ENCODE measurements at places on chromosomes 12 and 14.

- DNase-seq, result no peak
Observed at GRCh38 chr14:73924337-73924736, 25.6 kb downstream of the FAM161B start.

DNA sequence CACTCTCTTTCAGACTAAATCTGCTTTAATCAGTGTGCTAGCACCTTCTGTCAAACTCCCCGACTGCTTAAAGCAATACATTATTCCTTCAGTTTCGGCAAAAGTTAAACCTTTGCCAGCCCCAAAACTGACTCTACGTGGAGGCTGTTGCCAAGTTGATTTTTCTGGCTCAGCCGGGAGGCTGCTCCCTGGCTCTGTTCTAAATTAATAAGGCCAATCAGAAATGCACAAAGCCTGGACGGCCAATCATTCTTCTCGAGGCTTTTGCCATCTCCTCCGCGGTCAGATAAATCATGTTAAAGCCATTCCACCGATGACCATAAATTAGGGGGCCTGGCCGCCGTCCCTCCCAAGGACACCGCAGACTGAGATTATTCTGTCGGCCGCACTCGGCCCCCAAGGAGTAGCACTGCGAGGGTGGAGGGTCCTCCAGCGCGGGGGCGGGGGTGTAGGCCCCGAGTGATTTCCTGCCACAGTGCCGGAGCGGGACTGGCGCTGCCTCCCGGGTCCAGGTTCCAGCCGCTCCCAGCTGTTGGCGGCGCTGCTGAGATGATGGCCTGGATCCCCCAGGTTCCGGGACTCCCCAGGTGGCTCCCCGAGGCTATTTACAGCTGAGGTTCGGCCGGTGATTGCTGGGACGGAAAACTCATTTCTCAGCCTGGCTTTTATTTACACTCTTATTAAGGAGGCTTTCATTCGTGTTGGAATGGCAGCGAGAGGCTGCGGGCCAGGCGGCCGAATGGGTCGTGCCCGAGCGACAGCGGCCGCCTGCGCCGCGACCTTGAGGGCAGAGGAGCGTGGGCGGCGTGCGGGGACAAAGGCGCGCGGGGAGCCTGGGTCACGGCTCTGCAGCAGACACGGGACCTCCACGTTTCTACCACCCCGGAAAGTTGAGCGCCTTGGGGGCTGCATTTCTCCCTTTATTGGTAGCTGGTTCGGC lies 165.1 kb downstream of the MON2 start:
- DNase-seq, result no peak

DNA sequence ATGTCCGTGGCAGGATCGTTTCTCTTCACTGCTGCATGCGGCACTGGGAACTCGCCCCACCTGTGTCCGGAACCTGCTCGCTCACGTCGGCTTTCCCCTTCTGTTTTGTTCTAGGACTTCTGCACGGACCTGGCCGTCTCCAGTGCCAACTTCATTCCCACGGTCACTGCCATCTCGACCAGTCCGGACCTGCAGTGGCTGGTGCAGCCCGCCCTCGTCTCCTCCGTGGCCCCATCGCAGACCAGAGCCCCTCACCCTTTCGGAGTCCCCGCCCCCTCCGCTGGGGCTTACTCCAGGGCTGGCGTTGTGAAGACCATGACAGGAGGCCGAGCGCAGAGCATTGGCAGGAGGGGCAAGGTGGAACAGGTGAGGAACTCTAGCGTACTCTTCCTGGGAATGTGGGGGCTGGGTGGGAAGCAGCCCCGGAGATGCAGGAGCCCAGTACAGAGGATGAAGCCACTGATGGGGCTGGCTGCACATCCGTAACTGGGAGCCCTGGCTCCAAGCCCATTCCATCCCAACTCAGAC lies 1.2 kb downstream of the FOS start:
- DNase-seq, result no peak

GRCh38 chr12:2494486-2495192 lies 300.1 kb upstream of the FKBP4 start:
- no peak for DNase-seq

- no peak for DNase-seq
Observed at GRCh38 chr14:89258728-89259273, 158.2 kb downstream of the FOXN3 start.

DNA sequence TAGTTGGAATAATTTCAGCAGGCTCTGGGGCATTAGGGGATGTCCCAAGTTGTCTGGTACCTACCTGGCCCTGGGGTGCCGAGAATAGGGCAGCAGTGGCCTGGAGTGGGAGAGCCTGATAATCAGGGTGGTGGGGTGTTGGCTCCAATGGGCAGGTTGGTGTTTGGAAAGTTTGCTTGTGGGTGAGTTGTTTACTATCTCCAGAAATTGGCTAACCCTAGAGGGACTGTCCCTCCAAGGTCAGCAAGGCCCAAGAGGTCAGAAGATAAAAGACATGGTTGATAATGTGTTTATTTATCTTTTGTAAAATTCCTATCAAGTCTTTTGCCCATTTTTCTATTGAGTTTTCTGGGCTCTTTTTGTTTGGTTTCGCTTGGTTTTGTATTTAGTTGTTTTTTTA lies 105.1 kb downstream of the KICS2 start:
- DNase-seq, result no peak

GRCh38 chr14:78141590-78141989 lies 28.6 kb upstream of the NRXN3 start:
- no peak for DNase-seq

GRCh38 chr12:1218369-1218768 lies 227.3 kb downstream of the ERC1 start:
- no peak for DNase-seq

DNA sequence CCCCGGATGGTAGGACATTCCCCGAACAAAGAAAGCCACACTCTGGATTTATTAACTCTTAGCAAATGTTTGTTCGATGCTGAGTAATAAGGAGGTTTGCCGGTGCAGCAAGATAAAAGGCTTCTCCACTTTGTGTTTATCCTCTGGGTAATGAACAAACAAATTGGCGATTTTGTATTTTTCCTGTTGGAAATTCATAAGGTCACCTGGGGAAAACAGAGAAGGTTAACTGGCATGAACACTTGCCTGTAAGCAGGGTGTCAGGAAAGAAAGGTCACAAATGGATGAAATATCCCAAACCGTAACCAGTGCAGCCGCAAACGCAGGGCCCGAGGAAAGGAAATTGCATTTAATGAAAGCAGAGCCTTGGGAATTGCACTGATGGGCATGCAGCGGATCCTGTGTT lies 132.8 kb downstream of the RMST start:
- no peak for DNase-seq

GRCh38 chr12:17020765-17021164 lies 414.8 kb upstream of the LMO3 start:
- no peak for DNase-seq

GRCh38 chr12:107035733-107036132 lies 48.8 kb upstream of the MTERF2 start:
- no peak for DNase-seq

DNA sequence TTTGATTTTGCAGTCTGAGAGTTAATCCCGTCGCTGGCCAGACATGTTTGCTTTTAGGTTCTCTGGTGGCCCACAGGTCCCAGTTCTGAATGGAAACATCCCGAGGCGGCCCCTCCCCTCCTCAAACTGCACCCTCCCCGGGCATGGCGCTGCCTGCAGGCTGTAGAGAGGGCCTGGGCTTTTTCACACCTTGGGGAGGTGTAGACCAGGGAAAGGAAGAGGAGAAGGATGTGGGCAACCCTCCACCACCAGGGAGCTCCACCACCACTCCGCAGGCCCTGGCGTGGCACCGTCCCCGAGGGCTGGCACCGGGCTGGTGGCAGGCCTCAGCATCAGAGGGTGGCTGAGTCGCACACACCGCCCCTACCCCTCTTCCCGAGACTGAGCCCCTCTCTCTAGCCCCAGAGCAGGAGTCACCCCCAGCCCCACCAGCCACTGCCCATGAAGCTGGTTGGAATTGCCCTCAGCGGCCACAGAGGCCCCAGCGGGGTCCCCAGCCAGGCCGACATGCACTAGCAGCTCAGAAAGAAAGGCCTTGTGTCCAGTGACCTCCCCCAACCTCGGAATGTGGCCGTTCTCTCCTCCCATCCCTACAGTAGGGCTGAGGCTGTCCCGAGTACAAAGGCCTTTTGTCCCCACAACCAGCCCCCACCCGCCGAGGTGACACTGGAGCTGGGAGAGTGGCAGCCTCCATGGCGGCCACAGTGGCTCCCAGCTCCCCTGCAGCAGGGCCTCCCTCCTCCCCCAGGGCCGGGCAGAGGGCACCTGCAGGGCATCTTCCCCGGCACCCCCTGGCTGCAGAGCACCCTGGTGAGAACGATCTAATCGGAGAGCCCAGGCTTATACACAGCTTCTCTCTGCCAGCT lies 23.5 kb upstream of the INF2 start:
- peak; percentile 24 for DNase-seq

DNA sequence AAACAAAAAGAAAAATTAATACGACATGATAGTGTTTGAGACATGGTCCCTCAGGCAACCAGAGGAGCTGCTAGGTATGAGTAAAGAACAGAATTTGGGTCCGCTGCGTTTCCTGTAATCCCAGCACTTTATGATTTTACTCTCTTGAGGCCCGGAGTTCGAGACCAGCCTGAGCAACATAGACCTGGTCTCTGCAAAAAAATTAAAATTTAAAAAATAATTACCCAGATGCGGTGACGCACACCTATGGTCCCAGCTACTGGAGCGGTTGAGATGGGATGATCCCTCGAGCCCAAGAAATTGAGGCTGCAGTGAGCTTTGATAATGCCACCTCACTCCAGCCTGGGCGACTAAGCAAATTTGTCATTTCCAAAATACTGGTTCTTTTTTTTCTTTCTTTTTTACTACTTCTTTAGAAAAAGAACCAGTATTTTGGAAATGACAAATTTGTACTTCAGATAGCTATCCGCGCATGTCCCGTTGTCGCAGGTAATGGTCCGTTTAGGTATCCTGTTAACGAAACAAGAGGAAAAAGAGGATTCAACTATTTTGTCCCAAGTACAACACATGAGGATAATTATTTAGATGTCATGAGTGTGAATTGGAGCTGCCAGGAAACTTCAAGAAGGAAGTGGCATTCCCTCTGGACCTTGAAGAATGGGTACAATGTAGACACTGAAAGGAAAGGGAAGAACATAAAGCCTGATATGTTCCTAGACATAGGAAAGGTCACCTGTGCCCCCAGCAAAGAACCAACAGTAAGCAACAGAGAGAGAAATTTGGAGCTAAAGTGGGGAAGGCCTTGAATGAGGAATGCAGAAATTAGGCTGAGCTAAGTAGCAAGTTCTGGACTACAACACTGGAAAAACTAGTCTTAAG lies 1.2 kb upstream of the HECTD1 start:
- peak; percentile 3 for DNase-seq

- no peak for DNase-seq
Observed at GRCh38 chr12:100395811-100396210, 38.9 kb downstream of the SLC17A8 start.

GRCh38 chr14:69133206-69134125 lies 19.5 kb downstream of the DCAF5 start:
- no peak for DNase-seq

GRCh38 chr12:131757111-131757510 lies 46.2 kb downstream of the SFSWAP start:
- no peak for DNase-seq

DNA sequence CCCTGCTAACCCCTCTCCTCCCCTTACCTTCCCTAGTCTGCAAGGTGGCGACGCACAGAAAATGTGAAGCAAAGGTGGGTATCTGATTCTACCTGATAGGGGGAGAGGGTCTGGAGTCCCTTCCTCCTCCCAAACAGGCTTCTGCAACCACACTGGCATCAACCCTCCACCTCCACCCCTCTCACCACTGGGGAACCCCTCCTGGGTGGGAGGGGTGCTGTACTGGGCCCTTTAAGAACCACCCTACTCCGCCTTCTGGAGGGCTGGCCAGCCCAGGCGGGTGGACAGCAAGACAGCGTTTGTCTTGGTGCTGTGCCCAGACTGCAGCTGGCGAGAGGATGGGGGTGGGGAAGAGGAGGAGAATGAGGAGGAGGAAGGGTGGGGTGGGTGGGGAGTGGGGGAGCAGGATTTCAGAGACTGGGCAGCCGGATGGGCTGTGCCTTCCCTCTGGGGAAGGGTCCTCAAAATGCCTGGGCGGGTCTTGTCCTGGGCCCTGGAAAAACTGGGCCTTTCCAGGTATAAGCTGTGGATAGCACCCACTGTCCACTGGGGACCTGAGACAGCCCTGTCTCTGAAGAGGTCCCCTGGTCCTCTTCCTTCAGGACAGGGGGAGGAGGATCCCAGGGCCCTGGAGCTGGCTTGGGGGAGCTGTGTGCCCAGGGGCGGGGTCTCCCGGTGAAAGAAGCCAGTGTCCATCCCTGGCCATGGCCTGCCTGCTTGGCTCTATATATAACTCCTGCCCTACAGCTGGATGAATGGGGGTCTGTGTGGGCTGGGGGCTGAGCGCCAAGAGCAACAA lies 2.8 kb downstream of the TNS2 start:
- no peak for DNase-seq

DNA sequence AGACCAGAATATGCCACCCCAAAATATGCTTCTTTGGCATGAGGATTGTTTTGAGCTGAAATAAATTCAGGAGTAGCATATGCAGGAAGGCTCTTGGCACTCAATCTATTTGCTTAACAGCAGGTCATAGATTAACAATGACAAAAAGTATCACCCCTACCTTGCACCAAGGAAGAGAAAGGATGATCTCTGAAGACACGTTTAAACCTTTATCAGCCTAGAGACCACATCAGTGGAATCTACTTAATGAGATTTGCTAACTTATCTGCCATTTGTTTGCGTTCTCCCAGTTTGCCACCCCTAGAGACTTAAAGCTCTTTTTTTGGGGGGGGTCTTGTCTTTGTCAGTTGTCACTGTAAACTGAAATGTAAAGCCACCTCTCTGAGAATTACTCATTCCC lies 1278.7 kb upstream of the USP15 start:
- DNase-seq, result no peak

DNA sequence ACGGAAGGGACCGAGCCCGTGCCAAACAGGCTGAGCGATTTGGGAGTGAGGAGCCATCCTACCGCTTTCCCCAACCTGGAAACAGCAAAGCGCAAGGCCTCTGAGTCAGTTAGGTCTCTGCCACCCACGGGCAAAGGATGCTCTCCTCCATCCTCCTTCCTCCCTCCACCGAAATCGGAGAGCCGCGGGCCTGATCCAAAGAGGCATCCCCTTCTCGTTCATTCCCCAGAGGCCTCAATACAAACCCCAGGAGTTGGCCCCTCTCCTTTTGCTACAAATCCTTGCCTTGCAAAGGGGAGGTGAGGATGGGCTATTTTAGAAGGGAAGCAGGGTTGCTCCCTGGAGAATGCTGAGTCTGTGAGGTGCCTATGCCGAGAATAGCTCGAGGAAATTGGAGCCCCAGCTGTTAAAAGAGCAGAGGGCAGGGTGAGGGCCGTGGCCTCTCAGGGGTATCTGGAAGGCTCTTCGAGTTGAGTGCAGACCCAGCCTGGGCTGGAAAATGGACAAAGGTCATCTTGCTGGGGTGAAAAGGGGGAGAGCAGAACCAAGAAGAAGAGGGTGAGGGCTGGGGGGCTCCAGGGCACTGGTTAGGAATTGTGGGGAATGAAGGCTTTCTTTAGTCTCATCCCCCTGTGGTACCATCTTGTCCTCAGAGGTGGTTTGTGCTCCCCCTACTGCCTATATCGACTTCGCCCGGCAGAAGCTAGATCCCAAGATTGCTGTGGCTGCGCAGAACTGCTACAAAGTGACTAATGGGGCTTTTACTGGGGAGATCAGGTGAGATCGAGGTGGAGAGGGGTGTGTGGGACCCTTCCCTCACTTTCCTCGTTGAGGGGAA lies 1.1 kb downstream of the TPI1 start:
- no peak for DNase-seq

Data from activated CD8-positive, alpha-beta memory T cell treated with anti-CD3 and anti-CD28 coated beads for 1 hour (primary cell).